Stimulated activated CD8-positive, alpha-beta memory T cell treated with anti-CD3 and anti-CD28 coated beads, Interleukin-4, amount 100 ng/mL, for 24 hours (primary cell): ENCODE measurements at places on chromosomes 1 and 21.

GRCh38 chr1:235027862-235028250 lies 100.8 kb downstream of the TOMM20 start:
- no peak for DNase-seq

DNA sequence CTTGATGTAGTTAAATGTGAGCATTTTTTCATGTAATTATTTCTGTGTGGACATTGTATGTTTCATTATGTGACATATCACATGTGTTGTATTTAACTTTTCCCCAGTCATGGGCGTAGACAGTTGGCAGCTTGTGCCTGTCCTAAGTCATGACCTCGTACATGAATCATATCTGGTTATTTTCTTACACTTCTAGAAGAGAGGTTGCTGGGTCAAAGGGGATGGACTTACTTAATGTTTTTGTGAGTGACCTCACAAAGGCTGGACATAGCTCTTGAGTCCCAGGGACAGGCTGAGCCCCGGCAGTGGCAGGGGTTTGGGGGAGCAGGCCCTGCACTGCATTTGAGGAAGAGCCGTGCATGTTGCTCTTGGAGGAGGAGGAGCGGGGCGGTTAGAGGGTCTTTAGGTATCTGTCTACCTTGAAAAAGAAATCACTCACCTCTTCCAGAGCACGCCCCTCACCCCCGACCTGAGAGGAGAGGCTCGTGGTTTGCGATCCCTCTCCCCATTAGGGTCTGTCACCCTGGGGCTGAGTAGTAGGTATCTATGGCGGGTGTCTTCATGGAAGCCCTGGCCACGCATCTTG lies 16.4 kb downstream of the IFNGR2 start:
- DNase-seq, result no peak

DNA sequence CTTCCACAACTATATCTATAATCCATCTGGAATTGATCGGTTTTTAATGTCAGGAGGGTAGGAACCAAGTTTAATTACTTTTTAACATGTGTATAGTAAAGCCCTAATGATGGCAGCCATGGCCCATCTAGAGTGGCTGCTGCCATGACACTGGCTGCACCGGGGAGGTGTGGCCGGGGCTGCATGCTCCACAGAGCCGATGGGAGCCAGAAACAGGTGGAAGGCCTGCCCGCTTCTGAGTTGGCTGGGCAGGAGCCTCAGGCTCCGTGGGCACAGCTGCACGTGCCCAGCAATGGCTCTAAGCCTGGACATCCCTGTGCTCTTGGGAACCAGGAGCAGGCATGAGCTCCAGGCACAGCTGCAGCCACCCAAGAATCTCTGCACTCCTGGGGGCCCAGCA lies 73.0 kb downstream of the GBP6 start:
- no peak for DNase-seq

GRCh38 chr1:110341872-110342331 lies 2.7 kb downstream of the RBM15 start:
- no peak for DNase-seq

GRCh38 chr1:87426463-87427249 lies 98.0 kb downstream of the LMO4 start:
- no peak for DNase-seq
